AG08396 (cell line): ENCODE measurements at places on chromosomes 12 and 14.
A peak's percentile ranks its signal among the peaks of the same experiment; 100 is the strongest.

DNA sequence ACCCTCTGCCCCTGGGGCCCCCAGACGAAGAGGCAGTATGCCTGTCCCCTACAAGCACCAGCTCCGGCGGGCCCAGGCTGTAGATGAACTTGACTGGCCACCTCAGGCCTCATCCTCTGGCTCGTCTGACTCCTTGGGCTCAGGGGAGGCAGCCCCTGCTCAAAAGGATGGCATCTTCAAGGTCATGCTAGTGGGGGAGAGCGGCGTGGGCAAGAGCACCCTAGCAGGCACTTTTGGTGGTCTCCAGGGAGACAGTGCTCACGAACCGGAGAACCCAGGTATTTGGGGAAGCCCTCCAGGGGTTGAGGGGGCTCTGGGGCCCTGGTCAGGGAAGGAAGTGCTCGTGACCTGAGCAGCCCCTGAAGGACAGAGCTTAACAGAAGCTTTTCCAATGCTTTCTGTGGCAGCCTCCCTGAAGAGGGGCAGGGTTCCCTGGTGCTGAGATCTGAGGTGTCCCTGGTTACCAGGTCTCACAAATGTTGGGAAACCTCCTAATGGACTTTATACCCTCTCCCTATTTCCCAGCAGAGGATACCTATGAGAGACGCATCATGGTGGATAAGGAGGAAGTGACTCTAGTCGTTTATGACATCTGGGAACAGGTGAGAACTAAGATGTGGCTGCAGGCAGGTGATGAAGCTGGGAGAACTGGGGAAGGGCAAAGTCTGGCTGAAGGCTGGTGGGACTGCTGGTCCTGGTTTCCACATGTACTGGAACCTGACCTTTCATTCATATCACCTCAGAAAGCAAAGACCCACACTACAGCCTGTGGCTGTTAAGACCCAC lies 1.9 kb downstream of the REM2 start:
- DNase-seq, result no peak

GRCh38 chr12:51218607-51219161 lies 822 bp upstream of the POU6F1 start:
- no peak for DNase-seq

- DNase-seq, result no peak
Measured at GRCh38 chr12:113069751-113070116, 13.2 kb downstream of the DTX1 start.

DNA sequence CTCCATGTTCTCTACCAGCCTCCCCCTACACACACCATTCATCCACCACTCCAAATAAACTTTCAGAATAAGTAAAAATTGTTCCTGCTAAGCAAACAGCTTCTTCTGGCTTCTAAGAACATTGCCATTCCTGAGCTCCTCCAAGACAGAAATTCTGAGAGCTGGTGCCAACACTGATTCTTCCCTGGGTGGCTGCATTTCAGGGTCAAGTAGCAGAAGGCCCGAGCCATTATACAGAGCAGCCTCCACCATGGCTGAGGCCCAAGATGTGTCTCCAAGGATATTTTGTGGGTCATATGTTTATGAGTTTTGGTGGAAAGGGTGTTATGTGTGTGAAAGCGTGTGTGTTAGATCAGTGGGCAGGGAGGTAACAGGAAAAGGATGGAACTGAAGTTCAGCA lies 3.5 kb upstream of the RND1 start:
- no peak for DNase-seq

DNA sequence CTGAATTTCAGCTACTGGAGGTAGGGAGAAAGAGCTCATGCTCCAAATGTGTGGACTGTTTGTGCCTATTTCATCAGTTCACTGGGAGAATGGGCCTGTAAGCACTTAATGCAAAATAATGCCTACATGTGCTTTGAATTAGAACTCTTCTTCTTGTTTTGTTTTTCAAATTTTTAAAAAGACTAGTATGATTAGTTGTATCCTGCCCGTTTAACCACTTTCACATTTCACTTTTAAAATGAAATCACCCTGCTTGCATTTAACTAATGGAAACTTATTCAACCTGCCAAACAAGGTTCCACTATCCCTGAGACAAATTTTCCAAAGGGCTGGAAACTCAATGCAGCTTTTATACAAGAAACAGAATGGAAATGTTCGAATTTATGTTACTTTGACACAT lies 79.7 kb downstream of the SAMD4A start:
- no peak for DNase-seq

GRCh38 chr12:24173067-24173466 lies 223.6 kb upstream of the SOX5 start:
- DNase-seq, result no peak

DNA sequence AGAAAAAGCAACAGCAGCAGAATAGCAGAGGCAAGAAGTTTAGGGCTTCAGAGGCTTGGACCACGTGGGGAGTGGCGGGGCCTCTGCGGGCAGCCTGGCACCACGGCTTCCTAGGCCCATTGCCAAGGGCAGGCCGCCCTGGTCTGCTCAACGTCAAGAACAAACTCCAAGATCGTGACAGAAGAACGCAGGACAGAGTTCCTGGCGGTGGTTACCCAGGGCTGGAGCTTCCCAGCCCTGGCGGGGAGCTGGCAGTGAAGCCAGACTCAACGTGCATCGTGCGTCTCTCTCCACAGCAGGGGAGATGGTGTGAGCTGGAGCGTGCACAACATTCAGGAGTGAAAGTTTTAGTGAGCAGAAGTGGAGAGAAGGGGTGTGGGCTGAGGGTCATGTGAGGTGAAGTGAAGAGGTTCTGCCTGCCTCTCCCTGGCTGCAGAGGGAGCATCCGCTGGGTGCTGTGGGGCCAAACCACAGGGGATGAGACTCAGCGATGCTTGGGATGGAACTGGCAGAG lies 13.9 kb upstream of the CACNA2D4 start:
- DNase-seq, result peak; percentile 32

DNA sequence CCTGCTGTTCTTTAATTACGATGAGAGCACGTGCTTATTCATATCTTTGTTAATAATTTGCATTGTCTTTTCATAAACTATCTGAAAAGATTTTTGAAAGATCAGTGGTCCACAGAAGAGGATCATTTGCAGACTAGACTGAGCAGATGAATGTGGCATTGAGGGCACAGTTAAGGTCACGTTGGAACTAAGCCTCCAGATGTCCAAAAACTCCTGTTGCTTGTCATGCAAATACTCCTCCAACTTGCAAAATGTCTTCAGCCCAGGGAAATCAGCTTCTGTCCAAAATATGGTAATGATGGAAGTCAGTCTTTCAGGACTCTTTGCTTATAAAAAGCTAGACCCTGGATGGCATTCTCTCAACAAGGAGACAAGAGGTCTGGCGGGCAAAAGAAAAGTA lies 201.6 kb upstream of the TMEM260 start:
- no peak for DNase-seq

DNA sequence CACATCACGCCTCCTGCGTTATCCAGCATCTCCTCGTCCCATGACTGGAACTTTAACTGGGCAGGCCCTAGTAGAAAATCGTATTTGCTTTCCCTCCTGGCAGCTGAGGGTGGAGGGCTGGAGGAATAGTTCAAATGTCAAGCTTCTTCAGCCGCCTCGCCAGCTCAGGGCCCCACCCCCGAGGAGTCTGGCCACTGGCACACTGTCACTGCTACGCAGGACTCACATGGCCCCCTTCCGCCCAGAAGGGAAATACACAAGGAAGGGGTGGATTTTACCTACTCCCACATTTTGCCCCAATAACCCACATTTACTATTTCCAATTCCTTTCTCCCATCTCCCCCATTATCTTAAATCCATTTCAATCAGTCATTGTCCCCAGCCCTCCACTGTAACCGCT lies 8.6 kb downstream of the SLC6A13 start:
- no peak for DNase-seq

GRCh38 chr14:100862277-100862676 lies 36.4 kb downstream of the MEG3 start:
- DNase-seq, result no peak

- no peak for DNase-seq
Measured at GRCh38 chr12:510071-510825, 50.5 kb downstream of the B4GALNT3 start.

GRCh38 chr12:89064780-89065179 lies 287.5 kb downstream of the DUSP6 start:
- peak; percentile 23 for DNase-seq
